Brain (organoid and tissue), 16 donors: ENCODE measurements at places on chromosomes 11 and 22. TPM values are rescaled to one million over a fixed set of nuclear protein-coding genes. Genes with fewer than 3 reads are reported as not detected.

BBOX1 gene
- 9.3 TPM for polyA plus RNA-seq

GDPD4 gene
- not detected for polyA plus RNA-seq

OR51B2 gene
- not detected for polyA plus RNA-seq

SLC17A6 gene
- 0.41 TPM for polyA plus RNA-seq

GP1BB gene
- polyA plus RNA-seq: 46.2 TPM

LRRC51 gene
- 40.8 TPM for polyA plus RNA-seq

ROM1 gene
- 24.3 TPM for polyA plus RNA-seq

SCUBE1 gene
- polyA plus RNA-seq: 0.29 TPM

PRDX5 gene
- polyA plus RNA-seq: 805 TPM

SCGB1D2 gene
- 5.1 TPM for polyA plus RNA-seq

SYCE3 gene
- polyA plus RNA-seq: 2.9 TPM

OR51B4 gene
- not detected for polyA plus RNA-seq

TMEM41B gene
- polyA plus RNA-seq: 6.1 TPM

EFCAB6 gene
- polyA plus RNA-seq: 0.90 TPM

PLAAT3 gene
- polyA plus RNA-seq: 122 TPM

EMID1 gene
- polyA plus RNA-seq: 30.2 TPM
